Activated T-helper 1 cell treated with anti-CD3 and anti-CD28 coated beads, Interleukin-12 subunit alpha, Interleukin-12 subunit beta, Interleukin-2, Interleukin-4 antibody, amounts not matched to agents 30 ng/mL and 10 ng/mL and 1 ng/mL, durations not matched to agents 14 hours and 24 hours and 36 hours (primary cell): ENCODE measurements at places on chromosomes 7 and 10. TPM values are rescaled to one million over a fixed set of nuclear protein-coding genes. Genes with fewer than 3 reads are reported as not detected.
A peak's percentile ranks its signal among the peaks of the same experiment; 100 is the strongest.

DNA sequence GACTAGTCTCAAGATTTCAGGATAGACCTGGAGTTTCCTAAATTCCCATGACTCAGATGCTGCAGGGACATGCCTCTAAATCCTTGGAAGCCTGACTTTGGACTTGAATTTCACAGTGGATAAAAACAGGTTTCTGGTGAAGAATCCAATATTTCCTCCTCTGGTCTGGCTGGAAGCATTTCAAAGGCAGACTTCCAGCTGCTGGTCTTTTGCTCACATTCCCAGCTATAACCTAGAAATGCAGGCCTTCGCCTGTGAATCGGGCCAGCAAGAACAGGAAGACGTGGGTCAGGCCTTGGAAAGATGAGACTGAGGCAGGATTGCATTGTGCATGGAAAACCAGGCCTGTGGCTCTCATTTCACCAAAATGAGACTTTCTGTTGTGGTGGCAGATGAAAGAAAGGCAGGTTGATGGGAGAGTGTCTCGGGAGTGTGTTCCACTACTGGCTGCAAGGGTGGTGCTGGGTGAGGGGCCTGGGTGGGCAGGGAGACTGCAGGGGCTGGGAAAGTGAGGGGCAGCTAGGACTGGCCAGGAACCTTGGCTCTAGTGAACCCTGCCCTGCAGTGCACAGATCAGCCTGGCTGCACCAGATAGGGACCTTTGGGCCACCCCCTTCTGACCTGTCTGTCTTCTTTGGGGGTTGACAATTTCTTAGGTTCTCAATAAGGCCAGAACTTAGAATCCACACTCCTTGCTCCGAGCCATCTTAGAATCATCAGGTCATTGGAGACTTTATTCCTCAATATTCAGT lies 488.8 kb upstream of the MKI67 start:
- no peaks in the 10 kb centered on the region for H3K36me3 ChIP-seq
- no peaks in the 10 kb centered on the region for H3K4me1 ChIP-seq
- H3K27ac ChIP-seq: no peak overlapping the region
- no peaks in the 10 kb centered on the region for H3K27me3 ChIP-seq
- DNase-seq: no peak

GRCh38 chr7:112873831-112874553 lies 83.8 kb upstream of the TMEM168 start:
- H3K27ac ChIP-seq: no peak overlapping the region
- H3K4me3 ChIP-seq: no peak overlapping the region
- no peaks in the 10 kb centered on the region for H3K4me1 ChIP-seq
- DNase-seq: no peak
- no peaks in the 10 kb centered on the region for H3K27me3 ChIP-seq

The GJD4 gene
- not detected in 2 replicates for total RNA-seq

The SYCE1 gene
- 0.24 and 0.34 TPM in 2 replicates for total RNA-seq

The SH2D4B gene
- 0.18 and 0.20 TPM in 2 replicates for total RNA-seq

DNA sequence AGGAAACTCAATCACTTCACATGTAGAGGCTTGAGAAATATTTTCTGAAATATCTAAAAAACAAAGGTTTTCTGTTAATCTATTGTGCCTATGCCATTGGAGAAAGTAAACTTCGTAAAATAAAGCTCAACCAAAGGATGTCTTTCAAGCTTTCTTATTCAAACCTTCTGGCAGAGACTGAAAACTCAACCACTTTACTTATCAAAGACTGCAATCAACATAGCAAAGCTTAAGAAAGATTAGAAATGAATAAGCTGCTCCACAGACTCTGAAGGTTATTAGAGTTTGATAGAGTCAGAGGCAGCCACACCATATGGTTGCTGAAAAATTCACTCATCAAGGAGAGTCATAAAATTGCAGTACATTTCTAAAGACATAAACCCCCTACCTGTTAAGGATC lies 245.8 kb upstream of the MEOX2 start:
- no peaks in the 10 kb centered on the region for H3K4me1 ChIP-seq
- H3K27ac ChIP-seq: no peak overlapping the region
- H3K36me3 ChIP-seq: no peaks in the 10 kb centered on the region
- no peaks in the 10 kb centered on the region for H3K27me3 ChIP-seq
- no peak for DNase-seq
- no peak overlapping the region for H3K4me3 ChIP-seq

GRCh38 chr10:103153302-103154197 lies 39.5 kb downstream of the NT5C2 start:
- no peak overlapping the region for H3K4me3 ChIP-seq
- H3K36me3 ChIP-seq: peaks cover 13% of the 10 kb centered on the region
- no peak for DNase-seq
- peaks cover 10% of the 10 kb centered on the region for H3K4me1 ChIP-seq

DNA sequence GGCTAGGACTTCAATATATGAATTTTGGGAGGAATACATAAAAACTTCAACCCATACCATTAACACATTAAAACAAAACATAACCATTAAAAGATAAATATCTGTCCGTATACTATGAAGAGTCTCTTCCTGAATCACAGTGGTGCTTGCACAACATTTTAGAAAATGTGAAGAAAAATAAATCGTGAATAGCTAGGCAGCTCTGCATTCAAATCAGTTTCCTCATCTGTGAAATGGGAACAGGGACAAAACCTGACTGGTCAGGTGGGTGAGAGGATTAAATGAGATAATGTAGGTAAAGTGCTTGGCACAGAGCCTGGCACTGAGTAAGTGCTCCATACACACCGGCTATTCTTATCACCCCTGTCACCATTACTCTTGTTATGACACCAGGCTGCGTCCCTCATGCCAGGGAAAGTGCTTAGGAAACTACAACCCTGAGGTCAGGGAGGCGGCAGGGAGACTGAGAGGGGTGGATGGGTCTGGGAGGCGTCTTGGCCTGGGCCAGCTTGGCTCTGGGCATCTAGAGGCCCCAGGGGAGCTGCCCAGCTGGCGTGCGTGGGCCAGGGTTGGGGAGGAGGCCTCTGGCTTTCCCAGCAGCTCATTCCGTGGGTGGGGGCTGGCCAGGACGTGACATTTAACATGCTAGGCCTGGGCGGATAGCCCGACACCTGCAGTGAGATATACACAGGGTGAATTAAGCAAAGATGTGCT lies 78.3 kb downstream of the SH3PXD2A start:
- H3K27ac ChIP-seq: no peak overlapping the region
- H3K36me3 ChIP-seq: no peaks in the 10 kb centered on the region
- no peak overlapping the region for H3K4me3 ChIP-seq
- no peak for DNase-seq

DNA sequence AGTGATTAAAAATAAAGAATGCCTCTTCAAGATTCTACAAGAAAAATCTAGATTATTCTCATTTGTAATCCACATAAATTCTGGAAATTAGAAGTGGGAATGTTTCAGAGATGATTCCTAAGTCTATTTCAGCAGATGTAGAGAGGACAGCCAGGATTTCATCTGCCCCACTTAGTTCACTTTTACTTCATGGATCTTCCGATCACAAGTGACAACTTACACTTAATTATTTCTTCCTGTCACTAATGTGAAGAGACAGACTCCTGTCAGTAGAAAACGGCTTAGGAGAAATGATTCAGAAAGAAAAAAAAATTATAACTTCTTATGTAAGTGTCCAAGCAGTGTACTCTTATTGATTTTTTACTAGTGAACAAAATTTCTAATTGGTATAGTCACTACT lies 368.2 kb upstream of the SMIM30 start:
- no peak overlapping the region for H3K4me3 ChIP-seq
- no peak for DNase-seq
- H3K36me3 ChIP-seq: no peaks in the 10 kb centered on the region
- H3K27me3 ChIP-seq: no peaks in the 10 kb centered on the region
- H3K4me1 ChIP-seq: no peaks in the 10 kb centered on the region

GRCh38 chr10:48525113-48525512 lies 79.8 kb downstream of the ARHGAP22 start:
- no peak for DNase-seq
- H3K27ac ChIP-seq: no peak overlapping the region
- peaks cover 38% of the 10 kb centered on the region for H3K27me3 ChIP-seq
- H3K4me3 ChIP-seq: no peak overlapping the region
- no peaks in the 10 kb centered on the region for H3K36me3 ChIP-seq
- no peaks in the 10 kb centered on the region for H3K4me1 ChIP-seq

GRCh38 chr7:28091190-28091589 lies 89.4 kb downstream of the JAZF1 start:
- no peak overlapping the region for H3K27ac ChIP-seq
- H3K4me1 ChIP-seq: no peaks in the 10 kb centered on the region
- no peaks in the 10 kb centered on the region for H3K36me3 ChIP-seq
- H3K27me3 ChIP-seq: no peaks in the 10 kb centered on the region

DNA sequence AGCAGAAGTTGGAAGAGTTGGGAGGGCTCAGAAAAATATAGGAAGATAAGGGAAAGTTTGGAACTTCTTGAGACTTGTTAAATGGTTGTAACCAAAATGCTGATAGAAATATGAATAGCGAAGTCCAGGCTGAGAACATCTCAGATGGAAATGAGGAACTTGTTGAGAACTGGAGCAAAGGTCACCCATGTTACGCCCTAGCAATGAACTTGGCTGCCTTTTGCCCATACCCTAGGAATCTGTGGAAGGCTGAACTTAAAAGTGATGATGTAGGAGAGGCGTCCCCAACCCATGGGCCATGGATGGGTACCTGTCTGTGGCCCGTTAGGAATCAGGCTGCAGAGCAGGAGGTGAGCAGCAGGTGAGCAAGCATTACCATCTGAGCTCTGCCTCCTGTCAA lies 347.8 kb downstream of the ARL4A start:
- no peak overlapping the region for H3K4me3 ChIP-seq
- no peaks in the 10 kb centered on the region for H3K4me1 ChIP-seq
- no peaks in the 10 kb centered on the region for H3K36me3 ChIP-seq
- no peak for DNase-seq

The ABCB1 gene
- 3.3 and 3.6 TPM in 2 replicates for total RNA-seq

The SRRM3 gene
- not detected in 2 replicates for total RNA-seq

DNA sequence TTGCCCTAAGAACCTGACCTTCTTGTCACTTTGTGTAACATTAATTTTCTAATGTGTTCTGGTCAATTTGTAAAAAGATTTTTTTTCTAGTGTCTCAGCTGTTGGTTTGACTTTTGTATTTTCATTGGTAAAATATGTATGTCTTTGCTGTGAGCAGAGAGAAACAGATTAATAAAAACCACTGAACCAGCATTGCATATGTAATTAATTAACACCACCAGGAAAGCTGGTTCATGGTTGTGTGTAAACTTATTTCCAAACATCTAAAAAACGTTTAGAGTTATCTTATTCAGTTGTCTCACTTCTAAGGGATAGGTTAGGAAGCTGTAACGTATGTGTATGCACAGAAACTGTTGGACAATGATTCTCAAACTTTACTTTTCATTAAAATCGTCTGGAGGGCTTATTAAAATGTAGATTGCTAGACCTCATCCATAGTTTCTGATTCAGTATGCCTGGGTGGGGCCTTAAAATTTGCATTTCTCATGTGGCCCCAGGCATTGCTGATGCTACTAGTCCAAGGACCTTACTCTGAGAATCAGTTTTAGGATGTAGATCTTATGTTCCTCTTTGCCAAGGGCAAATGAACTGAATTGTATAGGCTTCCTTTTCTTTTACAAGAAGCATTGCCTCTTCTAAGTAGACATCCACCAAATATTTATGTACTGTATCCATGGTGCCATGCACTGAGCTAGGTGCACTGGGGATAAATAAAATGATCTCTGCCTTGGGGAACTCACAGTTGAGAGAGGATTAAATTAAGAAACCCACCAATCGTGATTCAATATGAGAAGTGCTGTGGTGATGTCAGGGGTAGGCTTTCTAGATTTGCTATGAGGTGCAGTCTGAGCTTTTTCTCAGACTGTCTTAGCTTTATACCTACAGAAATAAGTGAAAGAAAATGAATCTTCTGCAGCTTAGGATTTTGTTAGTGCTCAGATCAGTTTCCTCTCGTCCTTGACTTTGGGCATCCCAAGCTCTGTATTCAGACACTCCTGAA lies 98.7 kb downstream of the AUTS2 start:
- DNase-seq: no peak
- H3K4me3 ChIP-seq: no peak overlapping the region
- H3K27me3 ChIP-seq: no peaks in the 10 kb centered on the region
- no peaks in the 10 kb centered on the region for H3K36me3 ChIP-seq
- H3K4me1 ChIP-seq: no peaks in the 10 kb centered on the region

GRCh38 chr10:133115976-133116375 lies 28.3 kb downstream of the ADGRA1 start:
- H3K27me3 ChIP-seq: no peaks in the 10 kb centered on the region
- no peak overlapping the region for H3K4me3 ChIP-seq
- no peak for DNase-seq
- H3K36me3 ChIP-seq: no peaks in the 10 kb centered on the region
- no peak overlapping the region for H3K27ac ChIP-seq
- no peaks in the 10 kb centered on the region for H3K4me1 ChIP-seq

- no peak overlapping the region for H3K4me3 ChIP-seq
- H3K4me1 ChIP-seq: no peaks in the 10 kb centered on the region
- H3K27me3 ChIP-seq: peaks cover 23% of the 10 kb centered on the region
- H3K36me3 ChIP-seq: no peaks in the 10 kb centered on the region
- no peak overlapping the region for H3K27ac ChIP-seq
Measured at GRCh38 chr7:66507764-66508296, 120.9 kb upstream of the KCTD7 start.

The ZNF316 gene
- total RNA-seq: 30.7 and 33.8 TPM in 2 replicates

The STK31 gene
- total RNA-seq: 0.27 TPM in 1 of 2 replicates, not detected in the other

GRCh38 chr10:68332259-68333057 lies at the start of gene PBLD:
TSS of gene PBLD (minus strand) at chr10:68332928. CDS start at chr10:68306844, 26,084 bp downstream.
- H3K36me3 ChIP-seq: peaks cover 41% of the 10 kb centered on the region
- H3K4me3 ChIP-seq: peak within 1 kb of the TSS; percentile 100
- H3K27ac ChIP-seq: peak within 1 kb of the TSS; percentile 99

GRCh38 chr7:121874298-121874697 lies 1.3 kb downstream of the PTPRZ1 start:
- H3K36me3 ChIP-seq: no peaks in the 10 kb centered on the region
- peaks cover 31% of the 10 kb centered on the region for H3K27me3 ChIP-seq
- no peak overlapping the region for H3K4me3 ChIP-seq
- H3K4me1 ChIP-seq: no peaks in the 10 kb centered on the region
- no peak overlapping the region for H3K27ac ChIP-seq
- DNase-seq: no peak
